Neural progenitor cell (in vitro differentiated cells): ENCODE measurements at places on chromosomes 16 and 17. TPM values are rescaled to one million over a fixed set of nuclear protein-coding genes. Genes with fewer than 3 reads are reported as not detected.

- H3K4me1 ChIP-seq: no peaks in the 10 kb centered on the region
- no peaks in the 10 kb centered on the region for H3K36me3 ChIP-seq
- no peaks in the 10 kb centered on the region for H3K27me3 ChIP-seq
- no peak for DNase-seq
These were observed 53.3 kb upstream of the KSR1 start for GRCh38 chr17:27402943-27403342.

GRCh38 chr17:28702026-28702751 is 9.5 kb downstream of the PROCA1 start:
- no peaks in the 10 kb centered on the region for H3K27me3 ChIP-seq
- peaks cover 20% of the 10 kb centered on the region for H3K4me1 ChIP-seq
- no peak overlapping the region for H3K4me3 ChIP-seq

DNA sequence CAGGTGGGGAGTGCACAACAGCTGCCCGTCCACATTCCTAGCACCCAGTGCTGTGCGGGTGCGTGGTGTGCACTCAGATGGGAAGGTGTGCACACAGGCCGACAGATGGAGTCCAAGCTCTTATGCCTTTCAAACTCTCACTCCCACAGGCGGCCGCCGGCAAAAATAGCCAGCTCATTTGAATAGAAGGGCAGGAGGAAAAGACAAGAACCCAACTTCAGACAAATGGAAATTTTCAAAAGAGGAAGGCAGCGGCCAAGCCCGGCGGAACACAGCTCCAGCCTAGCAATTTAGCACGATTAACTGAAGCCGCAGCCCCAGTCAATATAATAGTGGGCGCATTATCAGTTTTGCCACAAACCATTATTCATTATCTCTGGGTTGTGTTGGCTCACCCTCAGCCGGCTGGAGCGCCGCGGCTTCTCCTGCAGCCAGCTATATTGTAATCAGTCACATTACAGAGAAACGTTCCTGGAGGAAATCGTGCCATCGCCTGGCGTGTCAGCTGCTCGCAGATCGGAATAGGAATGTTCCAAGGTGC is 103.9 kb upstream of the SEC14L1 start:
- no peak for DNase-seq
- no peaks in the 10 kb centered on the region for H3K27me3 ChIP-seq
- no peaks in the 10 kb centered on the region for H3K36me3 ChIP-seq
- H3K4me1 ChIP-seq: no peaks in the 10 kb centered on the region

GRCh38 chr16:62760398-62760797 is 724.2 kb upstream of the CDH8 start:
- H3K36me3 ChIP-seq: no peaks in the 10 kb centered on the region
- no peaks in the 10 kb centered on the region for H3K4me1 ChIP-seq
- no peak for DNase-seq
- no peak overlapping the region for H3K4me3 ChIP-seq
- H3K27me3 ChIP-seq: no peaks in the 10 kb centered on the region

DNA sequence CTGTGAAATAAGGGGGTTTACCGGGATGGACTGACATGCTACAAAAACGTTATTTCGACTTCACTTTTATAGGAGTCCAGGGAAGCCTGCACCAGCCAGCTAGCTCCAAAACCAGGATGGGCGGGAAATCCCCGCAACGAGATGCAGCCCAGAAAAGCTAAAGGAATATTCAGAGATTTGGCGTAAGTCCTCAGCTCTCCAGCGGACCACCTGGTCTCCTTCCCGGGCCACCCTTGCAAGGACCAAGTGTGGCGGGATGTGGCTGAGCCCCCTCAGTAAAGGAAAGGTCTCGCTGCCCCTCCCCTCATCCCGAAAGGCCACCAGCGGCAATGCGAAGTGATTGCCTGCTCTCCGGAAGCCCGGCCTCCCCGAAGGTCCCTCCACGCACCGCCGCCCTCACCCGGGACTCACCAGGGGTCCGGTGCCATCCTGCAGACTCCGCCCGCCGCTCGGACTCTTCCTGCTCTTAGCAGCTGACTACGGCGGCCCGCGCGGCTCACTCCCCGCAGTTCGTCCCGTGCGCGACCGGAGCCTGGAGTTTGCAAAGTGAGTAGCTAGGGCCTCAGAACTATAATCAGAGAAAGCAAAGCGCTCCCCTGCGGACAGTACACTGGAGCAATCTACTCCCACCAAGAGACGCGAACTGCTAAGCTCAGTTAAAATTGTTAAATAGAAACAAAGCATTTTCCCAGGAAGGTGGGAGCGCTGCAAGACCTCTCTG is at the start of gene STX8:
Gene STX8 (minus strand): TSS at position 440 of the 721 bp plus-strand sequence. CDS start 12 bp downstream, at position 428.
- H3K27me3 ChIP-seq: no peaks in the 10 kb centered on the region
- DNase-seq: peak; percentile 87
- H3K4me3 ChIP-seq: peak within 1 kb of the TSS; percentile 64
- no peaks in the 10 kb centered on the region for H3K36me3 ChIP-seq
- peaks cover 4% of the 10 kb centered on the region for H3K4me1 ChIP-seq

- no peak for DNase-seq
- peaks cover 9% of the 10 kb centered on the region for H3K4me1 ChIP-seq
- H3K4me3 ChIP-seq: no peak overlapping the region
- H3K27ac ChIP-seq: no peak overlapping the region
- no peaks in the 10 kb centered on the region for H3K27me3 ChIP-seq
These were observed 4.5 kb downstream of the NBR1 start for GRCh38 chr17:43175213-43176118.

DNA sequence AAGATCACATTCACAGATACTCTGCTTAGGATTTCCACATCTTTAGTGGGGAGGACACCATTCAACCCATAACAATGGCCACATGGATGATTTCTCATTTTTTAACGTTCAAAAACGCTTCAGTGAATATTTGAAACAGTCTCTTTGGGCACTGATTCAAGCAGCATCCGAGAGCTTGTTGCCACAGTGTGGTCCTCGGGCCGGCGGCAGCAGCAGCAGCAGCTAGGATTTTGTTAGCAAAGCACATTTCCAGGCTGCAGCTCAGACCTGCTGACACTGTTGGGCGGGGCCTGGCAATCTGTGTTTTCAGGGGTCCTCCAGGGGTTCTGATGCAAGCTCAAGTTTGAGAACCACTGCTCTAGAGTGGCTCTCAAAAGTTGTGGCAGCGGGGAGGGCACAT is 27.9 kb upstream of the CMIP start:
- peaks cover 16% of the 10 kb centered on the region for H3K4me1 ChIP-seq
- no peaks in the 10 kb centered on the region for H3K36me3 ChIP-seq
- no peak overlapping the region for H3K27ac ChIP-seq
- no peak overlapping the region for H3K4me3 ChIP-seq

DNA sequence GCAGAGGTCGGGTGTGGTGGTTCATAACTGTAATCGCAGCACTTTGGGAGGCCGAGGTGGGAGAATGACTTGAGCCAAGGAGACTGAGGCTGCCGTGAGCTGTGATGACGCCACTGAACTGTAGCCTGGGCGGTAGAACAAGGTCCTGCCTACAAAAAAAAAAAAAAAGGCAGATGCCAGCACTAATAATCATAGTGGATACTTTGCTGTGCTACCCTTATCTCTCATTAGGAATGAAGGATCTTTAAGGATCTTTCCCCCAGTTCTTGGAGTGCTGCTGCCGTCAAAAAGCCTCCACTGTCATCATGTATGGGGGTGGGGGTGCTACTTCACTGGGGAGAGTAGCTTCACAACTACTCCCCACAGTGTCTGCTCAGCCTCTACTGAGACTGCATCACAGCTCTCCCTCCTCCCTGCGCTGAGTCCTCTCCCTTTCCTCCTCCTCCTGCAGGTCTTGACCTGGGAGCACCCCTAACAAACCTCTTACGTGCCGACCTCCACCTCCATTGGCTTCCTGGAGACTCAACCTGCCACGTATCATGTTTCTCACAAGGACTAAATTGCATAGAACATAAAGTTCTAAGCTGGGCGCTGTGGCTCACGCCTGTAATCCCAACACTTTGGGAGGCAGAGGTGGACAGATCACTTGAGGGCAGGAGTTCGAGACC is 24.4 kb upstream of the ST6GALNAC1 start:
- no peak overlapping the region for H3K27ac ChIP-seq
- no peak for DNase-seq
- no peaks in the 10 kb centered on the region for H3K27me3 ChIP-seq
- H3K4me3 ChIP-seq: no peak overlapping the region

DNA sequence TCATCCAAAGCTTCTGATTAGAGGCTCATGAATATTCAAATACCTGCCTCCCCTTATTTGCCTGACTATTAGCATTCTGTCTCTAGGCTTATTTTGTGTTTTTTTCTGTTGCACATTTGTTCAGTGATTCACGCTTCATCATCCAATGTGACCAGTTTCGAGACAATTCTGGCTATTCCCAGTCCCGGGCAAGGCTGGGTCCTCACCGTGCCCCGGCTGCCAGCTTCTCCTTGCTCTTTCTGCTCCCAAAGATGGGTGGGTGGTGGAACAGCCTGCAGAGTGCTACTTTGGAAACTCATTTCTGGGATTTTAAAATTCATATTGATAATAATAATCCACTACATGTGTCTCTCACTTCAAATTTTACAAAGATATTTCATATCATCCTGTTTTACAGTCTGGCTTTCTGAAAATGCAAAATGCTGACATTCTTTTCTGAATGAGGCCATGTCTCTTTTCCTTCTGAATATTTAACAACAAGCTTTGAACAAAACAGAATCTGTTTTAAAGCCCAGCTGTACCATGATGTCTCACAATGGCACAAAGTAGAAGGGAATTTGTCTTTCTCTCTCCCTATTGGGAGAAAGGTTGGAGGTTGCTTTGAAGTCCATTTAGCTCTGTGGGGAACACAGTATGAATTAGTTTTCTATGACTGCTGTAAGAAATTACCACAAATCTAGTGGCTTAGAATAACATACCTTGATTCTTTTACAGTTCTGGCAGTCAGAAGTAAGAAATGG is 116.9 kb upstream of the CDH13 start:
- no peaks in the 10 kb centered on the region for H3K36me3 ChIP-seq
- no peak for DNase-seq
- no peaks in the 10 kb centered on the region for H3K4me1 ChIP-seq
- H3K27ac ChIP-seq: no peak overlapping the region
- H3K4me3 ChIP-seq: no peak overlapping the region
- H3K27me3 ChIP-seq: no peaks in the 10 kb centered on the region

DNA sequence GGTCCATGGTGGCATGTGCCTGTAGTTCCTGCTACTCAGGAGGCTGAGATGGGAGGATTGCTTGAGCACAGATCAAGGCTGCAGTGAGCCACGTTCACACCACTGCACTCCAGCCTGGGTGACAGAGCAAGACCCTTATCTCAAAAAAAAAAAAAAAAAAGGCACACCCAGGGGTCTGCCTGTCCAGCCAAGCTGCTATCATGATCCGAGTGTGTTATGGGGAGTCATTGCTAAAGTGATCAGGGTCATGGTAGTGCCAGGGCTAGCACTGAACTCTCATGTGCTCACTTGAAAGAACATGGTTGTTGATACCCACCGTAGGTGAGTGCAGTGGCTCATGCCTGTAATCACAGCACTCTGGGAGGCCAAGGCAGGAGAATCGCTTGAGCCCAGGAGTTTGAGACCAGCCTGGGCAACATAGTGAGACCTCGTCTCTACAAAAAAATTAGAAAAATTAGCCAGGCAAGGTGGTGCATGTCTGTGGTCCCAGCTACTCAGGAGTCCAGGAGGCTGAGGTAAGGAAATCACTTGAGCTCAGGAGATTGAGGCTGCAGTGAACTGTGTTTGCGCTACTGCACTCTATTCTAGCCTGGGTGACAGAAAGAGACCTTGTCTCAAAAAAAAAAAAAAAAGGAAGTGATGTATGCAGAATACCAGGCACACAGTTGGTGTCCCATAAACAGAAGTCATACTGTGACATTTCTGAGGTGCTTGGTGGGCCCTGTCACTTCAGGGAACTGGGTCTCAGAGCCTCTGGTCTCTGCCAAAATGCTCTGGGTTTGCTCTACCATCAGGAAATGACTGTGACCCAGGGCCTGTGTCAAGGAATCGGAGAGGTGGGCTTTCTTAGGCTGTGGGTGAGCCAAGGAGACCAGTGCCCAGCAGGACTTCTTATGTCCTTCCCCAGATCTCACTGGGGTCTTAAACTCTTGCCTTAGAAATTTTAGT is 2.2 kb downstream of the PRM1 start:
- no peaks in the 10 kb centered on the region for H3K36me3 ChIP-seq
- no peak overlapping the region for H3K4me3 ChIP-seq
- DNase-seq: no peak
- H3K27me3 ChIP-seq: no peaks in the 10 kb centered on the region

Gene ZFHX3
- 1.5 and 2.4 TPM in 2 replicates for total RNA-seq

Gene SEPTIN1
- total RNA-seq: 1.1 TPM in 1 of 2 replicates, not detected in the other

Gene SLC4A1
- not detected in 2 replicates for total RNA-seq

Gene C17orf50
- total RNA-seq: not detected in 2 replicates
